A172 (cell line): ENCODE measurements at places on chromosomes 12 and 14.
A peak's percentile ranks its signal among the peaks of the same experiment; 100 is the strongest.

DNA sequence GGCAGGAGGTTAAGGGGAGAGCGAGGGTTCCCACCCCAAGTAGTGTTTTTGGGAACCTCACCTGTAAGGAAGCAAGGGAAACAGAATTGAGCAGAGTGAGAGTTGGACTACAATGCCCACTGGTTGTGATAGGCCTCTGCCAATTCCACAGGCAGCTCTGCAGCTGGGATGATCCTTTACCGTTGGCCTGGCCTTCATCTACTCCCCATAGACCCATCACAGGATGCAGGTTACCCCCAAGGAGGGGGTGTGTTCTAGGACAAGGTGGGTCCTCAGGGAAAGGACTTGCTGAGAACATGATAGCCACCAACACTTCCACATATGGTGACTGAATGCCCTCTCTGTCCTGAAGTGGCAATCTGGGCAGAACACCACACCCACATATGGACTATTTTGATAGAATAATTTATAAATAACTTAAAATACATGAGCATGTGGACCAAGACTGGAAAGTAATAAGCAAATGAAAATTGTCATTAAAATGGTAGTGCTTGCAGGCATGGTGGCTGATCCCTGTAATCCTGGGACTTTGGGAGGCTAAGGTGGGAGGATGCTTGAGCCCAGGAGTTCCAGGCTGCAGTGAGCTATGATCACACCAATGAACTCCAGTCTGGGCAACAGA is 8.4 kb downstream of the PHLDA1 start:
- DNase-seq = no peak

DNA sequence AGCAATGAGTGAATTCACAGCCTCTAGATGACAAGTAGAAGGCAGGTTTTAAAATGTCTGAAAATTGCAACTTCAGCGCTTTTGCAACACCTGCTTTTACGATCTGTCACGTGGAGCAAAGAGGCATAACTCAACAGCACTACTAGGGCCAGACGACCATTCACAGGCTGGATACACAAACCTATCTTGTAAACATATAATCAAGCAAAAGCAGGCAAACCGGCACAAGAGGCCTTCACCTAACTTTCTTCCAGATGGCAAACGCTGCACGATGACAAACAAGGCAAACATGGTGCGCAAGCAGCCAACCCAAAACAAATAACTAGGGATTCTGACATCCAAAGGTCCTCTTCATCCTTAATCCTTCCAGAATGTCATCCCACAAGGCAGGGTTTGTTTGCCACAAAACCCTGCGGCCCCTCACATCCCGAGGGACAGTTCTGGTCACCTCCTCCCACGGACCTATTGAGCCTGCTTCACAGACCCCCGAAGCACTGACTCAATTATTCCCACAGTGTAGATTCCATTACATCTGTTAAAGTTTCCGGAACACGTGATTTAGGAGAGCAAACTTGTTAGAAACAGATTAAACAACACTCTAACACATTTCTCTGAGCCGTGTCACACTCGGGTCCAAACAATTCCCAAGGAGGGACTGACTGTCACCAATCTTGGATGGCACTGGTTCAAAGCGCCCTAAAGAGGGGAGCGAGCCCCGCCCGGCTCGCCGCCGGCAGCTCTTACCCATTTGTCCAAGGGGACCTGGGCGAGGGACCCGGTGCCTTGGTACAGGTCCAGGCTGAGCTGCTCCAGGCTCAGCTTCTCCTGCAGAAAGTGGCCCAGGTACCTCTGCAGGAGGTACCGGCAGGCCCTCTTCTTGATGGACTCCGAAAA is 823 bp downstream of the ATG2B start:
- DNase-seq = peak; percentile 41

- peak; percentile 81 for DNase-seq
Observed at GRCh38 chr14:102063109-102063807, 23.6 kb downstream of the HSP90AA1 start.

- no peak for DNase-seq
Observed at GRCh38 chr12:76340680-76341435, 7.4 kb downstream of the BBS10 start.

- no peak for DNase-seq
Observed at GRCh38 chr12:47032644-47033043, 46.8 kb upstream of the PCED1B start.

- DNase-seq = peak; percentile 46
Observed at GRCh38 chr14:81396113-81396512, 4.0 kb downstream of the STON2 start.

- no peak for DNase-seq
Observed at GRCh38 chr12:53004582-53004981, 1.7 kb upstream of the EIF4B start.

DNA sequence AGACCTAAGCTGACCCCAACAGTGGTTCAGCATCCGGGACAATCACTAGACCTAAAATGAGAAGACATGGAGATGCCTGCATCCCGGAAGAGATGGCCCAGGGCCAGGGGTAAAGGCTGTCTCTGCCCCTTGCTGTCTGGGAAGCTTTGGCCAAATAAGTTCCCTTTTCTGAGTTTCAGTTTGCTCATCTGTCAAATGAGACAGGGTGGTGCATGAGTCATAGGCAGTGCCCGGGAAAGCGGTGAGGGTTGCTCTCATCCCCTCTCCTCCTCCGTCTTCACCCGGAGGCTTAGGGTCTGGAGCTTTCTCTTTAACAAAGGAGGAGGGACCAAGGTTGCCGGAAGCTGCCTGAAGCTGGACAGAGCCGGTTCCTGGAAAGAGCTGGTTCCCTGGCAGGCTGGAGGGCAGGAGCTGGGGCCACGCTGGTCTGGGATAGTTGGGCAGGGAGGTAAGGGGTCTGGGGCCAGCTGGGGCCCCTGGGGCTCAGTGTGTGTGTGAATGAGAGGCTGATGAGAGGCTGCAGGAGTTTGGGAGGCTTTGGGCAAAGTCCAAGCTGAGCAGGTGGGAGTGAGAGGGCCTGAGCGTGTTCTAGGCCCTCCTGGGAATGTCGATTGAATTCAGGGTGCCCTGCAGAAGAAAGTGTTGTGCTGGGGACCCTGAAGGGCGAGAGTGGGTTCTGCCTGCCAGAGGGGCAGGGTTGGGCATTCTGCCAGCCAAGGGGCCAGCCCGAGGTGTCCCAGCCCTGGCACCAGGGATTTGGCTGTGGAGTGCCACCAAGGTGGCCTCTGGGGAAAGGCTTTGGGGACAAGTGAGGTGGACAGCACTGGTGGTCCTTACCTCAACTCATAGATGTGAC is at the start of gene SDSL:
Gene SDSL, plus strand, starts transcription at position 351 of the 856 bp plus-strand sequence. CDS start 5,603 bp downstream, outside the sequence.
- peak; percentile 97 for DNase-seq

DNA sequence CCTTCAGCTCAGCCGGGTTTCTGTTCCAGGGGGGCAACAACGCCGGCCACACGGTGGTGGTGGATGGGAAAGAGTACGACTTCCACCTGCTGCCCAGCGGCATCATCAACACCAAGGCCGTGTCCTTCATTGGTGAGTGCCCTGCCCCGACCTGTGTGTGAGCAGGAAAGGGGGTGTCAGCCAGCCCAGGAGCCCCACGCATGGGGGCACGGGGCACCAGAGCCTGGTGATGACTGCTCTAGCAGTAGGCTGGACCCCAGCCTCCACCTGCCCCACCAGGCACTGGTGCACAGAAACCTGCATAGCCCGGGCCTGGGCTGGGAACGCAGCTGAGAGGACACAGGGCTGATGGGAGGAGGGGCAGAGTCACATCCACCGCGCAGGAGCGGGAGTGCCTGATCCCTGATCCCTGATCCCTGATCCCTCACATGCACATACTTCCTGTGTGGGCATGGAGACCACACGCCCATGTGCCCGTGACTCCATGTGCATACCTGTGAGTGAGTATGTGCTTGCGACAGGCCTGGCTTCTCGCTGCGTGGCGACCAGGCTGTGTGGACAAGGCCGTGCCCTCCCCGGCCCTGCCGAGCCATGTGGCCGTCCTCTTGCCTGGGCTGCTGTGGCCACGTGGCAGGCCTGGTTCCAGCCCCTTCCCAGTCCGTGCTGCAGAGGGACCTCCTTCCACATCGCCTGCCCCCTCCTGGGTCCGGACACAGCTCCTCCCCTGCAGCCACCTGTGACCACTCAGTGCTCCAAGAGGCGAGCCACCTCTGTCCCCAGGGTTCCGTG is 11.2 kb downstream of the ADSS1 start:
- no peak for DNase-seq

GRCh38 chr12:25421651-25422167 is 131.4 kb downstream of the LMNTD1 start:
- no peak for DNase-seq

DNA sequence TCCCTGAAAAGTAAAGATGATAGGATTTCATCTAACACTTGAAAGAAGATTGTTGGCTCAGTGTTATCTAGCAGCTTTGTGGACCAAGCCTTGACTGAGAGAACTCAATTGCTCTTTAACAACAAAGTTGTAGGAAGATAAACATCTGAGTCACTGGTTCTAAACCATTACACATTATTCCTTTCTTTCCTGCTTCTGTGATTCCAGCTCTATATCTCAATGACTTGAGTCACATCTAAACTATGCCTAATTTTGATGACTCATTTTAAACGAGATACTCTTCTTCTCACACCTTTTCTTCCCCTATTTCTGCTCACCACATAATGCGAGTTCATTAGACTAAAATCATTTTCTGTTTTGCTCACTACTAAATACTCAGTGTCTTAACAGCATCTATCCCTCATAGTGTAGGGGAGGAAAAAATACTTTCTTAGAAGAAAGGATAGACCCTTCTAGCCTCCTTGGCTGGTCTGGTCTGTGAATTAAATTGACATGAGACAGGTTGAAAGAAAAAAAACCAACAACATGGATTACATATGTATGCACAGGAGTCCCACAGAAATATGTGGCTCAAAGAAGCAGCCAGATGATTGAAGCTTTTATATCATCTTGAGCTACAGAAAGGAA is 201.4 kb downstream of the C12orf50 start:
- DNase-seq = peak; percentile 86

- no peak for DNase-seq
Observed at GRCh38 chr12:112164011-112164660, 38.8 kb downstream of the TRAFD1 start.

GRCh38 chr14:68815298-68816182 is 22.7 kb upstream of the ZFP36L1 start:
- DNase-seq = peak; percentile 8

DNA sequence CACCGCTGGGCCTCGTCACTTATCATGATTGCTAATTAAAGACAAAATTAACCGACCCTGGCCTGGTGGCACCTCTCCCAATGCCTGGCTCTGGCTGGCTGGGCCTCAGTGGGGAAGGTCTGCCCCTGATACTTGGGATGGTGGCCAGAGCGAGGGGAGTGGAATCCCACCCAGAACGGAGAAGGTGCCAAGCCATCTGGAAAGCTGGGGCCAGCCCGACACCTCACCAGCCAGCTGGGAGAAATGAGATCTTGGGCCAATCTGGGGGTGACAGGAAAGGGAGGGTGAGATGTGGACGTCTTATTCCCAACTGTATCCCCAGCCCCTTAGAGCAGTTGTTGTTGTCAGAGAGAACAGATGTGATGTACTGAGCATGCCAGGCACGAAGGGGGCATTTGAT is 215.0 kb upstream of the PWP1 start:
- no peak for DNase-seq

DNA sequence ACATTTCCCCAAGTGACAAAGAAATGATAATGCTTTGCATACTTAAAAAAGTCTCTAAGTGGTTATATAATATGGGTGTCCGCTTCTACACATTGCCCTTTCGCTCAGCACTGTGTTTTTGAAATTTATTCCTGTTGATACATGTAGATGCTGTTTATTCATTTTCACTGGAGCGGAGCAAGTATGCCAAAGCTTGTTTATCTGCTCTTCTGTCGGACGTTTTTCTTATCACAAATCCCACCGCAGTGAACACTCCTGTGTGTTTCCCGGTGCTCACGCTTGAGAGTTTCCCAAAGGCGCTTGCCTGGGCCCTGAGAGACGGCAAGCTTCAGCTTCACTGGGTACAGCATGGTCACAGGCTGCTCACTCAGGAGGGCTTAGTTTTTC is 50.2 kb downstream of the TPCN1 start:
- no peak for DNase-seq

- DNase-seq = no peak
Observed at GRCh38 chr14:37493606-37494005, 101.4 kb downstream of the FOXA1 start.

DNA sequence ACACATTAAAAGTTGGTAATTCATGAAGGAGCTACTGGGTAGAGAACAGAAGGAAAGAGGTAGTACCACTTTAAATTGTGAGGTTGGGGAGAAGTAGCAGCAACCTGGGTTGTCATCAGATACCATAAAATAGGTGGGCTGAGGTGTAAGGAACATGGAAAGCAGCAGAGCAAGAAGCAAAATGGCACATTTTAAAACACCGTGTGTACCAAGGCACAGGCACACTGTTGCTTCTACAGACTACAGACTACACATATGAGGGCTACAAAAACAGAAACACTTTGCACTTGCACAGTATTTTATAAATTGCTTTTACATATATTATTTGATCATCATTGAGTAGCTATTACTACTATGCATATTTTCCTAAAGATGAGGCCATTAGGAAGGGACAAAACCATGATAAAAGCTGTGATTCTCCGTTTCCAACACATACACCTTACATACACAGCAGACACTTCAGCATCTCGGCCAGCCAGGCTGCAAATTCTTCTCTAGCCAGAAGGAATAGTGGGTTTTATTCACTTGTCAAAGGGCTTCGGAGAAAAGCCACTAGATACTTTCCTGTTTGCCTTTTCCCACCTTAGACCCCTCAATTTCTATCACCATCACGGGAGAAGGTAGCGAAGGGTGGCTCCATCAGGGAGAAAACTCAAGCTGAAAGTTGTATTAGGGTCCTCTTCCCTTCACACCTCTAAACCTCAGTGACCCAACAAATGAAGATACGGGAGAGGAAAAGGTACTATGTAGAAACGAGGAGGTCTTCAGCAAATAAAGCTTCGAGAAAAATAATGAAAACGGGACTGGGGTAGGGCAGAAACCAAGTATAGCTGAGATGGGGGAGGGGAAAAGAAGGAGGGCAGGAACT is 1.6 kb downstream of the PYM1 start:
- no peak for DNase-seq

GRCh38 chr14:63542231-63542999 is 762 bp downstream of the PPP2R5E start:
- peak; percentile 5 for DNase-seq

DNA sequence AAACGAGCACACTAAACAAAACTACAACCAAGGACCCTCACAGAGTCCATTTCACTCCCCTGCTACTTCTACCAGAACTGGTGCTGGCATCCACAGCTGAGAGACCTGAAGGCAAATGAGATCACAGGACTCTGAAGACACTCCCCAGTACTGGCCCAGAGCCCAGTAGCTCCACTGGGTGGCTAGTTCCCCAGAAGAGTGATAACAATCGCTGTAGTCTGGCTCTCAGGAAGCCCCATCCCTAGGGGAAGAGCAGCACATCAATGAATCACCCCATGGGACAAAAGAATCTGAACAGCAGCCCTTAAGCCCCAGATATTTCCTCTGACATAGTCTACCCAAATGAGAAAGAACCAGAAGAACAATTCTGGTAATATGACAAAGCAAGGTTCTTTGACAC is 190.7 kb upstream of the BMP4 start:
- peak; percentile 61 for DNase-seq

- DNase-seq = no peak
Observed at GRCh38 chr12:6528539-6529235, 5.6 kb upstream of the GAPDH start.

DNA sequence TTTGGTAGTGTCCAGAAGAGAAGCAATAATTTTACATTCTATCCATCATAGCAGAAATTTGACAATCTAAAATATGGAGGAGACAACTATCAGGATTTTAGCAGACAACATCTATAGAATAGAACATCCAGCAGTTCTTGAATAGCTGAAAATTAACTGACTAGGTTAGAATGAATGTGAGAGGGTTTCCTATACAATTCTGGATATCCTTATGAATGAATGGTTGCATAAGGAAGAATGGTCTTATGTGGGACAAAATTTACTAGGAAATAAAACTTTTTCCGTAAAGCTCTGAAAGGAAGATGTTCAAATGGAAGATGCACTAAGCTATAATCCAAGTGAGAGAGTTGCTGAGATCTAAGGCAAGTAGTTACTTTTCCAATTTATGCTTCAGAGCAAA is at the start of gene OR6C3:
Gene OR6C3, plus strand, starts transcription at position 301 of the 400 bp plus-strand sequence. CDS start 955 bp downstream, outside the sequence.
- no peak for DNase-seq
